ENCODE measurements at places on chromosomes 1 and 21.
A peak's percentile ranks its signal among the peaks of the same experiment; 100 is the strongest.

DNA sequence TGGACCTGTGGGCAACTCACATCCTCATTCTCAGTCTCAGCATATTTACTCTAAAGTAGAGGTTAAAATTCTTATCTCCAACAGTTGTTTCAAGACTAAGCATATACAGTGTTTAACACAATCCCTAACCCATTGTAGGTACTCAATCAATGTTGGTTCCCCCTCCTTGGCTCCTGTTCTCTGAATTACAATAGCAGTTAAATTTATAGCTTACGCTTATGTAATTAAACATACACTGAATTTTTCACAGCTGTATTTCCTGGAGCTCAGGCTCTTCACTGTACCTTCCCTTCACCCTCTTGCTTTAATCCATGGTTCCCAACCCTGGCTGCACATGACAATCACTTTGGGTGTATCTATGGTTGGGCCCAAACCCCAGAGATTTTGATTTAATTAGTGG lies 89.4 kb downstream of the LPAR3 start:
- DNase-seq: no peak

- no peak for DNase-seq
Observed at GRCh38 chr1:228343191-228343661, 63.4 kb downstream of the TRIM11 start.

DNA sequence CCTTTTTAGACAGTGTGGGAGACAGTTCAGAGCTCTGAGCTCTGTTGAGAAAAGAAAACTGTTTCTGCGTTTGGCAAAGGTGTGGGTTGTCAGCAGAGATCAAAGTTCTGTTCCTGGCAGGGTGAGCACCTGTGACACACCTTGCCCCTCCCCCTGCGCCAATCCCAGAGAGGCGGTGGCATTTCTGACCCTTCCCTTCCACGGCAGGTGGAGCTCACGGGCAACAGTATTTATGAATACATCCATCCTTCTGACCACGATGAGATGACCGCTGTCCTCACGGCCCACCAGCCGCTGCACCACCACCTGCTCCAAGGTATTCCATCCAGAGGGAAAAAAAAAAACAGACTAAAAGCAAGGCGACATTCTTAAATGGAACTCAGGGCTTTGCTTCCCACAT lies 20.7 kb downstream of the SIM2 start:
- DNase-seq: no peak

DNA sequence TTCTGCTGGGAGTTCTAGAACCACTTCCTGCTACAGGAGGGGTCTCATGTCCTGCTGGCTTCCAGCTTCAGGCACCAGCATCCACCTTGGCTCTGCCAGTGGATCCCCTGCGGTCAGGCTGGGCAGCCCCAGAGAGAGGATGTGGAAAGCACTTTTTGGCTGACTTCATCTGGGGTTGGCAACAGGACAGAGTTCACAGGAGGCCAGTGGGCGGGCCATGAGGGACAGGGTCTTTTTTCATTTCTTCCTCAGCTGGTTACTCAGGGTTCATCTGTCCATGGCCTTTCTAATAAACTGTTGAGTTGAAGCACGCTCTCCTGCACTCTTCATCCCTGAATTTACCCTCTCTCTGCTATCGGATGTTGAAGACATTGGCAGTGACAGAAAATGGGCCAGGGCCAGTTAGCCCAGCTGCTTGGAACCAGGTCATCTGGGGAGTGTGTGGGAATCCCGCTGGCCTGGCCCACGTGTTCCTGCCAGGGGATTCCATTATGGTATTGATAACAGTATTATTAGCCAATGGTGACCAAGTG lies 45.2 kb downstream of the RPS6KA1 start:
- DNase-seq: no peak

DNA sequence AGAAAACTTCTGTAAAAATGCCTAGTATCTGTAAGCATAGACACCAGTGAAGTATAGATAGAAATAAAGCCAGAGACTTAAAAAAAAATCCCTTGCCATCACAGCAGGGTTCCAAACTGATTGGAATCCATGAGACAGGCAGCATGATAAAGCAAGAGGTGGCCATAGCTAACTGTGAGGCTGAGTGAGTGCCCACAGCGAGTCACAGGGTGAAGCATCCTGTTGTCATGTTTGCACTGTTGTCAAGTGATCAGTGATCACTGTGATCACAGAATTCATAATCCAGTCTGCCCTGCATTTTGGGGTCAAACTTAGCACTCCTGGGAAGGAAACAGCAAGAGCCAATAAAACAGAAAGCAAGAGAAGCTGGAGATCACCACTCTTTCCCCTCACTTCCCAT lies 33.3 kb downstream of the LRRC8B start:
- peak; percentile 3 for DNase-seq

GRCh38 chr1:116538544-116538943 lies 32.3 kb downstream of the CD58 start:
- DNase-seq: peak; percentile 22

GRCh38 chr1:103788377-103788776 lies 38.7 kb downstream of the AMY1C start:
- no peak for DNase-seq

DNA sequence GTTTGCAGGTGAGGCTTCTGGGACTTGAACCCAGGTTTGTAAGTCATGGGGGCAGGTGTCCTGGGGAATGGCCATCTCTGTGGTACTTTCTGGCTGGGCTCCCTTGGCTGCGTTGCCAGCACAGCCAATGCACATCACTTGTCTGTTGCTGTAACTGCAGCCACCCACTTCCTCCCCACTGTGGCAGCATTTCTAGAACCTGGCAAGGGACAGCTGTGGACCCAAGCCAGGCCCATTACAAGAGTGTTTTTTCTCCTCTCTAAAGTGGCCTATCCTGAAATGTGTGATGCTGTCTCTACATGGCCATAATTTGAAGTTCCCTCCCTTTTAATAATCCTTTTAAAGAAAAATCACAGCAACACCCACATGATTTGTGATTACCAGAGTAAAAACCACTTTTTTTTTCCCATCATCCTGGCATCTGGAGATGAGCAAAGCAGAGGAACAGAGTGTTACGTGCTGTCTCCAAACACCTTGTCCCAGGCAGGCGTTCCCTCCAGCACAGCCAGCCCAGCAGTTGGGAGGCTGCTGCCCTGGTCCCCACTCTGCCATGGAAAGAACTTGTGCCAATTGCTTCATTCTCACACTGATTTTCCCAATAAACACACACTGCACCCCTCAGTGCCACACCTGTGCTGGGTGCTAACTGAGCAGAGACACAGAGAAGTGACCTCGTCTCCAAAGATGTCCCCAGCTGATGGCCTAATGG lies 360.6 kb upstream of the USP24 start:
- DNase-seq: no peak

- no peak for DNase-seq
Observed at GRCh38 chr1:236746785-236747184, 48.3 kb upstream of the MTR start.

GRCh38 chr1:61910035-61910434 lies 167.8 kb downstream of the PATJ start:
- DNase-seq: no peak

GRCh38 chr1:165342587-165342986 lies 13.9 kb downstream of the LMX1A start:
- DNase-seq: no peak

DNA sequence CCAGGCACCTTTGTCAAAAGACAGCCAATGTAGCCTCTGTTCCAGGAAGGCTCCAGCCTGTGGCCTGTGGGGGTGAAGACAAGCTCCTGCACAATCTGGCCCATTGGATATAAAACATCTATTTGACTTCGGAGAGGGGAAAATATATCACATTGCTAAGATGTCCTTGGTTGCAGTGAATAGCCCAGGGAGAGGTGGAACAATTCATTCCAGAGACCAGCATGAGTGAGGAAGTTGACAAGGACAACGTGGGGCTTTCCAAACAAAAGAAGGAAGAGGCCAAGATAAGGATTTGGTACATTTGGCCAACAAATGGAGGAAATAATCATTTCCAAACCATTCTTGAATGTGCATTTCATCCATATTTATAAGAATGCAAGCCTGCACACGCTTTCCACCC lies 187.0 kb downstream of the ETS2 start:
- DNase-seq: no peak

DNA sequence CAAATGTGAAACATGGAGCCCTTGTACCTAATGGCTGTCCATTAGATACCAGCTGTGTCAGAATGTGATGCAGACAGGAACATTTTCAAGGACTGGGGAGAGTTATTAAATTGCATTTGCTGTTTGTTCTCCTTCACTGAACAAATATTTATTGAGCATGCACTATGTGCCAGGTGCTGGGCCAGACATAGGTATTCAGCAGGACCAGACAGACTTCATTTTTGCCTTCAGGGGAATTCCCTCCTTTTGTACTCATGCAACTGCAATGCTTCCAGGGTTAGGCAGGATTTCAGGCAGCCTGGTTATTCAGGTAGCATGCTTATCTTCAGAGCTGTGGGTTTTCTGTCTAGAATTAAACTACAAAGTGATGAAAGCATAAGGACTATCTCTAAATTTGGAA lies 64.2 kb upstream of the SMYD2 start:
- DNase-seq: no peak

- no peak for DNase-seq
Observed at GRCh38 chr1:25492323-25492722, 51.1 kb upstream of the LDLRAP1 start.

DNA sequence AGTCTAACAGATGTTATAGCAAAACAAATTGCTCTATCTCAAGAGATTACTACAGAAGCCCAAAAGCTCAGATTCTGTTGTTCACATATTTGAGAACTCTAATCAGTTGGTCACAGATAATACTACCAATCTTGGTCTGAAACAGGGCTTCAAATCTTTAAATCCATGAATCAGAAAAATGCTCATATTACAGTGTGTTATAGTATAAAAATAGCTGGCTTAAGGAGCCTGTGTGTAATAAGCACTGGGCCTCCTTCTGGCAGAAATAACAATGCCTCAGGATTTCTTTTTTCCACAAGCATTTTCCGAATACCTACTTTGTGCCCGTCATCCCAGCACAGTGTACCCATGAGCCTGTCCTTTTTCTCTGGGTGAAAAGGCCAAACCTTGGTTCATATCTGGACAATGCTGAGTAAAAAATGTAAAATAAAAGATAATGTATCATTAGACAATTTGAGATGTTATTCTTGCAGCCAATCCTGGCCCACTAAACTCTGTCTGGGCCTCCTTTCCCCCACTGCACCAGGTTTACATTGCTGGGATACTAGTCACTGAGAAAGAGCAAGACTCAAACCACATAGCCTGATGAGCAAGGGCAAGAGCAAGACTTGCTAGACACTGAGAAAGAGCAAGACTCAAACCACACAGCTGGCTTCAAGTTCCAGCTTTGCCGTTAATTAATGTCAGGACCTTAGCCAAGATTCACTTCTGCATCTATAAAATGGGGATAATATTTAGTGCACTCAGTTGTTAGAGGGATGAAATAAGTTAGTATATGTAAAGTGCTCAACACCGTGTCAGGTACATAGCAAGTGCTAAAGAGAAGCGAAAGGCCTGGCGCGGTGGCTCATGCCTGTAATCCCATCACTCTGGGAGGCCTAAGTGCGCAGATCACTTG lies 17.0 kb upstream of the ADAR start:
- no peak for DNase-seq

GRCh38 chr1:109726007-109726406 lies 14.0 kb downstream of the GSTM5 start:
- DNase-seq: no peak

GRCh38 chr1:85203573-85204171 lies 2.9 kb upstream of the SYDE2 start:
- no peak for DNase-seq

Data from stimulated activated naive CD4-positive, alpha-beta T cell treated with Interleukin-2 at 50 U/mL for 16 hours (primary cell).